ENCODE measurements at places on chromosomes 13 and 19.

DNA sequence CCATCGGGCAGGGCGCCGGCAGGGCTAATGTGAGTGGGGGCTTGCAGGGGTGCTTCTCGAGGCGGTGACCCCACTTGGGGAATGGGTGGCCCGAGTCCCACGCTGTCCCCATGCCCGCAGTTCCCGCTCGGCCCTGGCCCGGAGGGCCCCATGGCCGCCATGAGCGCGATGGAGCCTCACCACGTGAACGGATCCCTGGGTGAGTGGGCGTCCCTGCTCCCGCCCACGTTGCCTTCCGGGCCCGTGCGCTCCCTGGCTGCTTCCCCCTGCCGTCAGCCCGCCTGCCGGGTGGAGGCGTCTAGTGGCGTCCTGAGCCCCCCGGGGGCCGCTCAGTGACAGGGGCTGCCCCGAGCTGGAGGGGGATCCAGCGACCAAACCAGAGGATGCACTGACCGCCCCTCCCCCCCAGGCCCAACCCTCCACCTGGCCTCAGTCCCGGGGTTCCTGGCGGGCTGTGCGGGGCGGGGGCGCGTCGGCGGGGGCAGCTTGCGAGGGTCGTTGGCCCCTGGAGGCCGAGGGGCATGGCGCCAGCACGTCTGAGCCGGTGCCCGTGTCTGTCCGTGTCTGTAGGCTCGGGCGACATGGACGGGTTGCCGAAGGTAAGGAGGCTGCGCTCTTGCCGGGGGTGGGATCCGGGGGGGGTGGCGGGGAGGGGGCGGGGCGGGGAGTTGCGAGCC is 4.8 kb downstream of the ISYNA1 start:
- DNase-seq, result no peak

DNA sequence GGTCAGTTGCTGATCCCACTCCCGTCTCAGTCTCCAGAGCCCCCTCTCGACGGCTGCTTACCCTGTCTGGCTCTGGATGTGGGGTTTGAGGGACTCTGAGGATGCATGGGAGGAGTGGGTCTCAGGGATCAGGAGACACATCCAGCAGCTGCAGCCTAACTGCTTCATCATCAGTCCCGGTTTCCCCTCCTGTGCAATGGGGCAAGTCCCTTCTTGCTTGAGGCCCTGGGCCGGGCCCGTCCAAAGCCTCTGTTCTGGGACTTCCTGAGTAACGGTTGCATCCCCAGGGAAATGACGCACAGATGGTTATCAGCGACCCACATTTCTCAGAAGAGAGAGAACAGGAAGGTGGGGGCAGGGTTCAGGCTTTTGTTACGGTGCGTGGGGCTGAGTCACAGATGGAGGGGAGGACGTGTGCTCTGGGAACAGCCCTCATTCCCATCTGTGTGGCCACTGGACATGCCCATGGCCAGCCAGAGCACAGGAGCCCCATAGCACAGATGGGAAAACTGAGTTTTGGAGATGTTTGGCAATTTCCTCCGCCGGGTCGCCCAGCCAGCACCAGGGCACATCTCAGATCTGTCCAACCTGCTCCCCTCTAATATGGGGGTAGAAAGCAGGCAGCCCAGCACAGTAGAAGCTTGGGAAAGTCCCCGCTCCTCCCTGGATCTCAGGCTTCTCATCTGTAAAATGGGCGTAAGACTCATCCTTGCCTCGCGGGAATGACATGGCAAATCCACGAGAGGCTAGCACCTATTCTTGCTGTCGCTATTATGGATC is 19.3 kb downstream of the GNA15 start:
- peak; percentile 100 for DNase-seq

DNA sequence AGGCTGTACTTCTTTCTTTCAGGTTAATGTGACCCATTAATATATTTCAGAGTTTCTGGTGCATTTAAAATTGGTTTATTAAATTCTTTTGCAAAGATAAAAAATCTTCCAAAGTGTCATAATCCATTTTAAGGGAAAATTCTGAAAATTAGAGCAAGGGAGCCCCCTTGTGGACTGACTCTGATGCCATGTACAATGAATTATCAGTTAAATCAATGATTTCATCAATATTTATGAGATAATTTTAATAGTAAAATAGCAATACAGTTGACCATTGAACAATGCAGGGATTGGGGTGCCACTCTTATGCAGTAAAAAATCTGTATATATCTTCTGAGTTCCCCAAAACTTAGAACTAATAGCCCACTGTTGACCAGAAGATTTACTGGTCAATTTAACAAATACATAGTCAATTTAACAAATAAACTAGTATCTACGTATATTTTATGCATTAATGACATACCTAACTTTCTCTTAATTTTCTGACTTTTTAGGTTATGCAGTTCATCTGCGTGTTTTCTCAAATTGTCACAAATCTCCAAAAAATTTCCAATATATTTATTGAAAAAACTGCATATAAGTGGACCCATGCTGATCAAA is 479.1 kb upstream of the MIR17HG start:
- DNase-seq, result peak; percentile 61

GRCh38 chr19:1576242-1577089 is 8.3 kb upstream of the MEX3D start:
- DNase-seq, result no peak

DNA sequence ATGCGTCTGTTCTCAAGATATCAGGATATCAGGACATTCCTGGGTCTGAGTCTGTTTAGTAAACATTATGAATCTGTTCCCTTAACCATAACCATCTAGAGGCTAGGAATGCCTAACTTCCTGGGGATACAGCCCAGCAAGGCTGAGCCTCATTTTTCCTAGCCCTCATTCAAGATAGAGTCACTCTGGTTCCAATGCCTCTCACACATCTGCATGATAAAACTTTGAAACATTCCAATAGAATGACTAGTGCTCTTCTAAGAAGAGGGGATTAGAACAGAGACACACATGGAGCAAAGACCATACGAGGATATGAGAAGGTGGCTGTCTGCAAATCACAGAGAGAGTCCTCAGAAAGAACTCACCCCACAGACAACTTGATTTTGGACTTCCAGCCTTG is 20.6 kb upstream of the CABP5 start:
- no peak for DNase-seq

GRCh38 chr19:57293719-57294118 is 13.4 kb downstream of the ZNF460 start:
- DNase-seq, result no peak

DNA sequence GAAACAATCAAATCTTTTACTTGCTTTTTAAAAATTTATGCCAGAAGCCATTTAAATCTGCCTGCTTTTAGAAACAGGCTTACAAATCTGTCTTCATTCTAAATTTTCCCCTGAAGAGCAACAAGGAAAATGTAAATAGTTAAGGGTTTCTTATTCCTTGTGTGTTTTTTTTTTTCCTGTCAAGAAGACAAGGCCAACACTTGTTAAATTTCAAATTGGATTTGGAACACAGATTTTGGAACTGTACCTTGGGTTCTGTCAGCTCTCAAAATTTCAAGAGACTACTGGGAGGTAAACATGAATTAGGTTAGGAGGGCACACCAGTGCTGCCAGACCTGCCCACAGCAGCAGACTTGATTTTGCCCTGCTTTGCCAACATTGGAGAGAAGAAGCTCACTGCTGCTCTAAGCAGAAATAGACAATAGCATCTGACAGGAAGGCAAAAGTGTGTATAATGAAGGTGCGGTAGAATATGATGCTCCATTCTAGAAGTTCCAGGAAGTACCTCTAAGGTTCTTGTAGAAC is 121.7 kb downstream of the NHLRC3 start:
- no peak for DNase-seq

GRCh38 chr13:59086147-59086546 is 1077.6 kb downstream of the DIAPH3 start:
- DNase-seq, result peak; percentile 16

- no peak for DNase-seq
Measured at GRCh38 chr19:55270172-55270942, 9.6 kb downstream of the HSPBP1 start.

DNA sequence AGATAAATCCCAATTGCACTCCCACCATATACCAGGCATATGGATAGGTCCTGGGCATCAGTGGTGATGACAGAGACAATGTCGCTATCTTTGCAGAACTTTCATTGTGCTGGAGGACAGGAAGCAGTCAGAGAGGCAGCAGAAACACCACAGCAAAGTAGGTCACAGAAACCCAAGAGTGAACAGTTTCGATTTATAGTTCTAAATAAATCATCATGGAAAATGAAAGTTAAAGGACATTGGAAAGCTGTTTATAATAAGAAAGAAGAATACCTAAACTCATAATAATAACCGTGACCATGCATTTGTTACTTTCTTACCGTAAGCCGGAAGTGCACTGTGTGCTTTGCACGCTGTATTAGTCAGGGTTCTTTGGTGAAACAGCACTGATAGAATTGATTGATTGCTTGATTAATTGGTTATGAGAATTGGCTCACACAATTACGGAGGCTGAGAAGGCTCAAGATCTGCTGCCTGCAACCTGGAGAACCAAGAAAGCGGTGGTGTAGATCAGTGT is 38.9 kb downstream of the ALOX5AP start:
- no peak for DNase-seq

All from cardiac fibroblast (primary cell).